ENCODE measurements at places on chromosomes 1 and 21. TPM values are rescaled to one million over a fixed set of nuclear protein-coding genes. Genes with fewer than 3 reads are reported as not detected.

DNA sequence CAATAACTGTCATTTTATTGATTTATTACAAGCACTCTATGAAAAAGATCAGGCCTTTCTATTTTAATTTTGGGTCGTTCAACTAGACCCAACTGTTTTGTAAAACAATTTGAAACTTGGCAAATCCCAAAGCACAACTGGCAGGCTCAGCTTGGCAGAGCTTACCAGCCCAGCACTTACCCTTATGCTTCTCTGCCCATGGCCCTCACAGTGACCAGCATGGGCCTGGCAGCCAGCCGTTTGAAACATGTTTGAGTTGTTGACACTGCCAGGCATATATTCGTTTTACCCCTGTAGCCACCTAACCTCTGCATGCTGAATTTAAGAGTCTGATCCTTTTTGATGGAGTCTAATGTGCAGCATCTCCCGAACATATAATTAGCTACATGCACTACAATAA is 796.7 kb upstream of the ADGRL2 start:
- DNase-seq: no peak

DNA sequence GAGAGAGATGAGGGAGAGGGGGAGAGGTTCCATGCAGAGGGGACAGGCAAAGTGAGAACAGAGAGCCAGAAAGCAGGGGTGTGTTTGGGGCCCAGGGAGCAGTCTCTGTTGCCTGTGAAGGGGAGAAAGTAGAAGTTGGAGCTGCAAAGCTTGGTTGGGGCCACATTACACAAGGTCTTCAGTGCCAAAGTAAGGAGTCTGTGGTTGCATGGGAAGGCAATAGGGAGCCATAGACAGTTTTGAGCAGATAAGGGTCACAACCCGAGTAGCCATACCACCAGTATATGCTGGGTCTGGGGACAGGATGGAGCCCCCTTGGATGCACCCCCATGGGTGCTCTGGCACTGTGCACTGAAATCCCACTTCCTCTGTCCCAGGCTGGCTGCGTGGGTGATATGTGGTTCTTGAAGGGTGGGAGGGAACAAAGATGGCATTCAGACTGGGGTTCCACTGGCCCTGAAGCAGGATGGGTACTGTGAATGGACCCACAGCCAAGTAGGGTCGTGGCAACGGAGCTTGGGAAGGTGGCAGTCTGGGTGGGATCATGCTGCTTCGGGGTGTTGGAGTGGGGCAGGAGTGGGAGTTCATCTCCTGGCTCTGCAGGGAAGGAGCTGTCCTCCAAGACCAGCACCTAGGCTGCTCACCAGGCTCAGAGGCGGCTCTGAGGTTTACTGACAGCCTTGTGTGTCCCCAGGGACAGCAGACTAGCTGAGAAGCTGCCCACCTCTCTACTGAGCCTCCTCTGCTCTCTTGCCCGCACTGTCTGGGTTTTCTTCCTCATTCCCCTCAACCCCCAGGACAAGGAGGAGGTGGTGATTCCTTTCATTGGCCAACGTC is 12.1 kb downstream of the DRAXIN start:
- no peak for DNase-seq

TMEM240 gene
- total RNA-seq: 1.1 TPM

RHD gene
- under 0.01 TPM for total RNA-seq
